NCI-H446 (cell line): ENCODE measurements at places on chromosomes 1 and 21.

DNA sequence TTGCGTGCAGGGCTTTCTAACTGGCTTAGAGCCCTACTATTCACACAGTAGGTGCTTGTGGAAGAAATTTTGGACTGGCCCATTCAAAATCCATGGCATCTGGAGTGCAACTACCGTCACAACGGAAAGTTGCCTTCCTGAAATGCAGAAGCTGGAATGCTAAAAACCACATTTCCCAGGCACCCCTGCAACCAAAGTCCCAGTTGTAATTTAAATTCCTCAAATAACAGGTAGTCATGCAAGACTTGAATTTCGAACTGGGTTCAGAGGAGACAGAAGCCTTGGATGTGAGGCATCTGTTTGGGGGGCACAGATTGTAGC, 186.7 kb downstream of the TOMM20 start:
- no peak for DNase-seq

- no peak for DNase-seq
Measured at GRCh38 chr1:116580446-116581322, 9.9 kb upstream of the CD58 start.

DNA sequence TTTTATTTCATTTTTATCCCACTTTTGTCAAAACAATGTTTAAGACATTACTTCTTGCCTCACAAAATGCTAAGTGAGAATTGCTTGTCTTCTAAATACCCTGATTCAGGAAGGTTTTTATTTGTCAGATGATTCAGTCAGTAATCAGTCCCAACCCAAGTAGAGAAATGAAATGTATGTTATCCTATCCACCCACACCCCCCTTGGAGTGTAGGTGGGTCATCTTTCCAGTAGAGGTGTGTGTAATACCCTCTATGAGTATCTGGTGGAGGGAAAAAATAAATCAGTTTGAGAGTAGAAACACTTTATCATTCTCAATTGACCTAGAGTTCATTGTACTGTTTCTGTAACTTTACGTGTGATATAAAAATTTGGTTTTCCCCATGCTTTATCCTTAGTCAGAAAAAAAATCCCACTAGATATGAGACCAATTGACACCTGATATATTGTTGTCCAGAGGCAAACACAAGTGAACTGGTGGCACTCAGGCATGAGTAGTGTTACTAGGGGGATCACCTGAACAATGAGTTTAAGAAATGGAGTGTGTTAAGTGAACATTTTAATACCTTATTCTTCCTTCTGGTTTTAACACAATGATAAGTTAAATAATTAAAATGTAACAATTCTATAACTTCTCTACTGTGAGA, 153.8 kb upstream of the C1orf105 start:
- DNase-seq: no peak

GRCh38 chr21:16181018-16181417, 451.2 kb downstream of the USP25 start:
- DNase-seq: no peak

DNA sequence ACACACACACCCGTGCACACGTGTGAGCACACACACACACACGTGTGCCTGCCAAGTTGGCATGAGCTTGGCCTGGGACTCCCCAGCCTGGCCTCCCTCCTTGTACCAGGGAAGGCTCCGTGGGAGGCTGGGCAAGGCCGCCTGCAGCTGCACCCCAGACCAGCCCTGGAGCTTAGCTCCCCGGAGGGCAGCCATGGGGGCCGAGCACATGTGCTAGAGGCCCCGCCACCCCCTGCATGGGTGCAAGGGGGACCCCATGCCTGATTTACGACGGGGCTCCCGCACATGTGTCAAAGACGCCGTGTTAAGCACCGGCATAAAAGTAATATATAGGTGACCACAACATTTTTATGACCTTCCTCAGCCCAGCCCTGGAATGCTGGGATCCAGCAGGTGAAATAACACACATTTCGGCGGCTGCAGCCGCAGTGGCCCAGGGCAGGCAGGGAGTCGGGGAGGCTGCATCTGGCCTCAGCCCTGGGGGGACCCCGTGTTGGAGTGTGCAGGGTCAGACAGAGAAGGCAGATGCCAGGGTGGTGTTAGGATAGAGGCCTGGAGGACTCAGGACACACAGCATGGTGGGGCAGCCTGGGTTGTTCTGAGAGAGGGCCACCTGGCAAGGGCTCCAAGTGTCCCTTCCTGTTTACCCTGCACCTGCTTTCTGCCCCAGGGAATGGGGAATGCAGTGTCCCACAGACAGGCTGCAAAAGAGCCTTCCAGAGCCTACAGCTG, 56.3 kb downstream of the WNT9A start:
- DNase-seq: no peak

DNA sequence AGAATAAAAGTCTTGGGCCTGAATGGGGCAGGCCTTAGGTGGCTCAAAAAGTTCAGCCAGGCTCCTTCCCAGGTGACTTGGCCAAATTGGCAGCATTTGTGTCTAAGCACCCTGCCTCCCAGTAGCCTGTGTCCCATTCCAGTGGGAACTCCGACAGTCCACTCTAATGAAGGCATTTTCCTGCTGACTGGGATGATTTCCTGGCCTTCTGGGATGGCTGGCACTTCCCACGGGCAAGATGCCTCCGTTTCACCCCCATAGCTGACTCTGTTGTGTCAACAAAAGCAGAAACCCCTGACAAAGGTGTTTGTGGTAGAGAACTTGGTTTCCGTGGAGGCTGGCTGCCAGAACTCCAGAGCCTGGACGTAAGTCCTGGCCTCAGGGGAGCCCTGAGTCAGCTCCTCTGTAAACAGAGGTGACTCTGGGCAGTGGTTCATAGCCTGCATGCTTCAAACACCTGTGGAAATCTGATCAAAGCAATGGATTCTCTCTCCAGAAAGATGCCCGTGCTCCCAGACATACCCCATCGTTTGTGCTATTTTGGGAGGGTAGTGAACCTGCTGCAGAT, 36.6 kb downstream of the WNT3A start:
- no peak for DNase-seq

DNA sequence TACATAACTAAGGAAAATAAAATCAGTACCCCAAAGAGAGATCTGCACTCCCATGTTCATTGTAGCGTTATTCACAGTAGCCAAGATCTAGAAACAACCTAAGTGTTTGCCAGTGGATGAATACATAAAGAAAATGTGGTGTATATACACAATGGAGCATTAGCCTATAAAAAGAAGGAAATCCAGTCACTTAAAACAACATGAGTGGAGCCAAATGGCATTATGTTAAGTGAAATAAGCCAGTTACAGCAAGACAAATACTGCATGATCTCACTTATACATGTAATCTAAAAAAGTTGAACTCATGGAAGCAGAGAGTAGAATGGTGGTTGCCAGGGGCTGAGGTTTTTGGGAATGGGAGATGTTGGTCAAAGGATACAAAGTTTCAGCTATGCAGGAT, 508.3 kb upstream of the B3GALT2 start:
- no peak for DNase-seq

GRCh38 chr1:915295-916172, 8.2 kb upstream of the SAMD11 start:
- DNase-seq: no peak

DNA sequence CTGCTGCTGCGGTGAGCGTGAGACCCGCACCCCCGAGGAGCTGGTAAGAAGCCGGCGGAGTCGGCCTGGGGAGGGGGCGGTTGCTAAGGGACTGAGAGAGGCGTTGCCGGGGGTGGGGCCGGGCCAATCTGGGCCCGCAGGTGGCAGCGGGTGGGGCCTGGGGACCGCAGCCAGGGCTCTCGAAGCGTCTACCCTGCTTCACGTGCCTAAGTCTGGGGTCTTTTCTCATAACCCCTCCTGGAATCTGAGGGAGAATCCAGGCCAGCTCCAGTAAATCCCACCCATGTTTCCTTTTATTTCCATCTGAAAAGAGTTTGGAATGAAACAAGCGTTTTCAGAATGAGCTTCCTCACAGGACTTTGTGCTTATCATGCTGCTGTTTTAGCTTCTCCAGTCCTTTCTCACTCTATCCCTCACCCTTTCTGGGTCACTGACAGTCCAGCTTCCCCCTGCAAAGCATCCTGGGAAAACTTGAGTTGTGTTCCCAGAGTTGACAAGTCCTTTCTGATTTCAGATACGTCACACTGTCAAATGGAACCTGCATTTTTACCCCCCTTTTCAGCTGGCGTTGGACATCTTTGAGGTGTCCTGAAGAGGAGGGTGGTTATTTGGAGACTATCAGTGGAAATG, 431 bp downstream of the CLCN6 start:
- no peak for DNase-seq

GRCh38 chr1:200260597-200261335, 149.1 kb downstream of the ZNF281 start:
- peak; percentile 41 for DNase-seq

- DNase-seq: no peak
Measured at GRCh38 chr1:230157420-230158390, 90.7 kb downstream of the GALNT2 start.

DNA sequence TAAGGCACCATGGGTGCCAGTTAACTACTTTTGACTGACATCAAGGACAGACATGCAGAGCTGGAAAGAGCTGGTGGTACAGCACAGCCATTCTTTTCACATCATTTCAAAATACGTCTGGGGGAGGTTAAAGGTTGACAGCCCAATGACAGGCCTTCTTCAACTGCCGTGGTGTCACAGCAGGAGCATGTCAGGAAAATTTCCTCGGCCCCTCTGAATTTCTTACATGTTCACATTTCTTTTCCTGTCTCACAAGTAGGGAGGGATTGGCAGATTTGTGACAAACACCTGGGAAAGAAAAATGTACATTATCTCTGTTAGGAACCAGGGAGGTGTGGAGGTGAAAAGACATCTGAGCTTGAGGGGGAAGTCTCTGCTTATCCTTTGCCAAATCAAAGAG, 279.1 kb downstream of the SPATA17 start:
- no peak for DNase-seq
